ENCODE measurements at places on chromosomes 1 and 21.

- no peak for ATAC-seq
Observed at GRCh38 chr1:109192433-109192832, 21.3 kb upstream of the SARS1 start.

DNA sequence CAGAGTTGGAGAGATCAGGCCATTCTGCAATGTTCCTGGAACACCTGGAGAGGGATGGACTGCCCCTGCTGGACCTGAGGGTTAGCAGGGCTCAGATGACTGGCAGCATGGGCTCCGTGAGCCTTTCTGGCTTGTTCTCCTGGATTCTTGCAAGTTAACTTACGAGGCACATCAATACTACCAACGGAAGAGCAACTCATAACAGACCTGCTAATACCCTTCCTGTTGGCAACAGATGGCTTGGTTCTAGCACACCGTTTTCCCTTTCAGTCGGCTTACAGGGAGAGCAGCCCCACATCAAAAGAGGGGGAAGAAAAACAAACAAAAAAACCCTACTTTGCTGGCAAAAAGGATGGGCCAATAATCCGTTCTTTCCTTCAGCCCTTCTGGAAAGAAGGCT lies 47.9 kb downstream of the SLC66A1 start:
- no peak for ATAC-seq

GRCh38 chr1:227622739-227623475 lies 59.6 kb downstream of the ZNF678 start:
- ATAC-seq, result no peak

DNA sequence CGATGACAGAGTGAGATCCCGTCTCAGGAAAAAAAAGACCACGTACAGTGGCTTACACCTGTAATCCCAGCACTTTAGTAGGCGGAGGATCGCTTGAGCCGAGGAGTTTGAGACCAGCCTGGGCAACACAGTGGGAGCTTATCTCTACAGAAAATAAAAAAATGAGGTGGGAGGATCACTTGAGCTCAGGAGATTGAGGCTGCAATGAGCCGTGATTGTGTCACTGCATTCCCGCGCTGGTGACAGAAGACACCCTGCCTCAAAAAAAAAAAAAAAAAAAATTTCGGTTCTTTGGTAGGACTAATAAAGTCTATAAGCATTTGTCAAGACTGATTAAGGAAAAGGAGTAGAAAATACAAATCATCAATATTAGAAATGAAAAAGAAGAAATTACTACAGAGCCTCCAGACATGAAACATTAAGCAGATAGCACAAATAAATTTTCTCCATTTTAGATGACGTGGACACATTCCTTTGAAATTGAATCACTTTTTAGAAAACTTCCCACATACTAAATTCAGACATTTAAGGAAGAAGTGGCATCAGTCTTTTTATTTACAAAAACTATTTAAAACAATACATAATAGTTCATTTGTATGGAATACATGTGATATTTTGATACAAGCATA lies 30.4 kb downstream of the MORC3 start:
- ATAC-seq, result no peak

DNA sequence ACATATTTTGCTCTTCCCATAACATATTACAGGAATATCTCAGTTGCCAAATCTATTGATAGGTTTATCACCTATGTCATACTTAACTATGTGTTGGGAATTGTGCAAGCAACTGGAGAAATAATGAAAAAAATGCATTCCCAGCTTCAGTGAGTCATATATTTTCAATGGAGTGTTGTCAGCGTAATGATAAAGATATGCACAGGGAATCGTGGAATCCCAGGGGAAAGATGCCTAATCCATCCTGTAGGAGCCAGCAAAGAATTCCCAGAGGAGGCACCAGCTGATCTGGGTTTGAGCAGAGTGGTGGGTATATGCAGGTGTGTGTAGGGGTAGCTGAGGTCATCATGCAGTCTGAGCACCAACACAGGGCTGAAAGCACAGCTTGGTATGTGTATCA lies 213.3 kb upstream of the DAB1 start:
- no peak for ATAC-seq

DNA sequence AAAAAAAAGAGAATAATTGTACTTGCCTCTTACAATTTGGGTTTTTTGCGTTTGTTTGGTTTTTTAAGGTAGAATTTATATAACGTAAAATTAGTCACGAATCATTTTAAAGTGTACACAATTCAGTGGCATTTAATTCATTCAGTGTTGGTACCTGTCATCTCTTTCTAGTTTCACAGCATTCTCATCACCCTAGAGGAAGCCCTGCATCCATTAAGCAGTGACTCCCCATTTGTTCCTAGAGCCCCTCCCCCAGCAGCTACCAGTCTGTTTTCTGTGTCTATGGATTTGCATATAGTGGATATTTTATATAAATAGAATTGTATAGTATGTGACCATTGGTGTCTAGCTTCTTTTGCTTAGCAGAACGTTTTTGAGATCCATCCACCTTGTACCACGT lies 233.2 kb upstream of the FMN2 start:
- ATAC-seq, result no peak

DNA sequence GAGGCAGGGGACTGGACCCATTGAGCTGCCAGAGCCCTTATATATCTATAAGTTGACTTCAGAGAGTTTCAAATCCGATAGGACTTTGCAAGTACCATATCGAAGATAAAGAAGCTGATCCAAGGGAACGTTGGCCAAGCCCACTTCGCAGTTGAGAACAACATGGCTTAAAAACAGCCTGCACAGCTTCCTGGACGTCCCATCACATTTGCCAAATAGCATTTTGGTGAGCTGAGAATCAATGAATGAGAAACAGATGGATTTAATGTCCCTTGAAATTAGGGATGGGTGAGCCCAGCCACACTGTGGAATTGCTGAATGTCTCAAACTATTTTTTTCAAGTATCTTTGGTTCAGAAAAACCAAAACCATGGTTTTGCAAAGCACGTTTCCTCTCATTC lies 64.8 kb downstream of the KCNJ15 start:
- ATAC-seq, result no peak

DNA sequence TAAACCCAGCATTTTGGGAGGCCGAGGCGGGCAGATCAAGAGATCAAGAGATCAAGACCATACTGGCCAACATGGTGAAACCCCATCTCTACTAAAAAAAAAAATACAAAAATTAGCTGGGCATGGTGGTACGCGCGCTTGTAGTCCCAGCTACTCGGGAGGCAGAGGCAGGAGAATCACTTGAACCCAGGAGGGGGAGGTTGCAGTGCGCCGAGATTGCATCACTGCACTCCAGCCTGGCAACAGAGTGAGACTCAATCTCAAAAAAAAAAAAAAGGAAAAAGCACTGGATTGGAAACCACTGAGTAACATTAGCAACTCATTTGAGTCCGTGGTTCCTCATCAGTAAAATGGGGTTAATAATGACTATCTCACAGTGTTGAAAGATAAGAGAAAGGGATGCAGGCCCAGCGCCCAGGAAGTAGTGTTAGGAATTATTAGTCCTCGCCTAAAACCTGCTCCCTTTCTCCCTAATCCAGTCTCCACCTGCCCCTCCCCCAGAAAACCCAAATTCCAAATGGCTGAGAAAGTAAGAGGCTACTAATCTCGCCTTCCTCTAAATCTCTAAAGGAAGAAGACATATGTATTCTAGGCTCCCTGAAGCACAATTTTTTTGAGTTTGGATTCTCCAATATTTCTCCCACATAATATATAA lies 49.5 kb downstream of the RHBG start:
- no peak for ATAC-seq

DNA sequence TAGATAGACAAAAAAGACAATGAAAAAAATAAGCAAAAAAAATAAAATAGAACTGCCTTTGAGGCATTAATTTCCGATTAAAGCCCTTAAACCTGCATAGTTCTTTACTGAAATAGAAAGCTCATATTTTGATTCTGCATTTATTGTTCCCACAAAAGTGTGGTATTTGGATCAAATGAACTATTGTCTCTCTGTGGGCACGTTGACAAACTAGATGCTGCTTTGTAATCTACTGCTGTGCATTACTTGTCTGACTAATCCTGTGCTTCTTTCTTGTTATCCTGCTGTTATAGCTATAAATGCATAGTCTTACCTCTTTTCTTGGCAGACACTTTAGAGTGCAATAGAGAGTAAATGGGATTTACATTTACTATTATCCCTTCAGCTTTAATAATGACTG lies 31.4 kb upstream of the SLC35D1 start:
- no peak for ATAC-seq

- ATAC-seq, result no peak
Observed at GRCh38 chr1:177441281-177441680, 270.5 kb downstream of the BRINP2 start.

DNA sequence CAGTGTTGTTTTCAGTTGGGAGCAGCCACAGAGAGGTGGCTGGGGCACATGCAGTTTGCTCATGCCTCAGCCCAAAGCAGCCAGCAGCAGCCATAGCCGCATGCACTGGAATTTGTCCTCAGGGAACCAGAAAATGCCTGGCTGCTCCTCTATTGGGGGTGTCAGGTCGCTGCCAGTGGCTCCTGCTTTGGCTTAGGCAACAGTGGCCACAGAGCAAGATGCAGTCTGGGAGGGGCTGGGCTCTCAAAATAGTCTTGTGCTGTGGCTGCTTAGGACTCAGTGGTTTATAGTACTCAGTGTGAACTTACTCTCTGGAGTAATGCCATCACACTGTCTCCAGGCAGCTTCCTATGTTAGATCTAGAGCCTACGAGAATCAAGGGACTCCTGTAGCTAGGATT lies 25.0 kb downstream of the CD55 start:
- ATAC-seq, result no peak

GRCh38 chr1:200228486-200228885 lies 181.3 kb downstream of the ZNF281 start:
- no peak for ATAC-seq

DNA sequence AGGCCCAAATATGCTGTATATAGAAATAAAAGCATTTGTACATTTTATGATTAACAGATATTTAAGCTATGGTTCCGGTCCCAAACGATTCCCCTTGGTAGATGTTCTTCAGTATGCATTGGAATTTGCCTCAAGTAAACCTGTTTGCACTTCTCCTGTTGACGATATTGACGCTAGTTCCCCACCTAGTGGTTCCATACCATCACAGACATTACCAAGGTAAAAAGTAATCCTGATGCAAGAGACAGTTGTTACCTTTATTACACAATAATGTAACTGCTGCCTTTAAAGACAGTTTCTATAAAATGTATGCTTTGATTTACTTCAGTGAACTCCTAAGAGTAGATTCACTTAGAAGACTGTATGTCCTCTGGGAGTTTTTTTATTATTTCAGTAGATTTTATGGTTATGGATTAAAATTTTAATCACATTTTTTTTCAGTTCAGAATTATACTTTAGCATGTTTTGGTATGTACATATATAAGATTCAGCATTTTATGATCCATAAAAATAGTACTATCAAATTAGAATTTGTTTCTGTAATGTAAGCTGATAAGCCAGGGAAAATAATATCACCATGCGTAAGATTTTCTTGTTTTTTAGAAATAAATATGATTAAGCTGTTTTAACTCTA lies 96.5 kb downstream of the USP25 start:
- no peak for ATAC-seq

- no peak for ATAC-seq
Observed at GRCh38 chr1:33996281-33996680, 132.4 kb downstream of the HMGB4 start.

DNA sequence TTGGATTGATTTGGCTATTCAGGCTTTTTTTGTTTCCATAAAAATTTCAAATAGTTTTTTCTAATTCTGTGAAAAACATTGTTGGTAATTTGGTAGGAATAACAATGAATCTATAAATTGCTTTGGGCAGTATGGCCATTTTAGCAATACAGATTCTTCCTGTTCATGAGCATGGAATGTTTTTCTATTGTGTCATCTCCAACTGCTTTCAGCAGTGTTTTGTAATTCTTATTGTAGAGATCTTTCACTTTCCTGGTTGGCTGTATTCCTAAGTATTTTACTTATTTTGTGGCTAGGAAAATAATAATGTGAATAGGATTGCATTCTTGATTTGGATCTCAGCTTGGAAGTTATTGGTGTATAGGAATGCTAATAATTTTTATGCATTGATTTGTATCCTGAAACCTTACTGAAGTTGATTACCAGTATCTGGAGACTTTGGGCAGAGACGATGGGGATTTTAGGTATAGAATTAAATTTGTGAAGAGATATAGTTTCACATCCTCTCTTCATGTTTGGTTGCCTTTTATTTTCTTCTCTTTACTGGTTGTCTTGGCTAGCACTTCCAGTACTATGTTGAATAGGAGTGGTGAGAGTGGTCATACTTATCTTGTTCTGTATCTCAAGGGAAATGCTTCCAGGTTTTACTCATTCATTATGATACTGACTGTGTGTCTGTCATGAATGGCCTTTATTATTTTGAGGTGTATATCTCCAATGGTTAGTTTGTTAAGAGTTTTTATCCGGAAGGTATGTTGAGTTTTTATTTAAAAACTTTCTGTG lies 57.3 kb downstream of the DRAM2 start:
- ATAC-seq, result no peak

DNA sequence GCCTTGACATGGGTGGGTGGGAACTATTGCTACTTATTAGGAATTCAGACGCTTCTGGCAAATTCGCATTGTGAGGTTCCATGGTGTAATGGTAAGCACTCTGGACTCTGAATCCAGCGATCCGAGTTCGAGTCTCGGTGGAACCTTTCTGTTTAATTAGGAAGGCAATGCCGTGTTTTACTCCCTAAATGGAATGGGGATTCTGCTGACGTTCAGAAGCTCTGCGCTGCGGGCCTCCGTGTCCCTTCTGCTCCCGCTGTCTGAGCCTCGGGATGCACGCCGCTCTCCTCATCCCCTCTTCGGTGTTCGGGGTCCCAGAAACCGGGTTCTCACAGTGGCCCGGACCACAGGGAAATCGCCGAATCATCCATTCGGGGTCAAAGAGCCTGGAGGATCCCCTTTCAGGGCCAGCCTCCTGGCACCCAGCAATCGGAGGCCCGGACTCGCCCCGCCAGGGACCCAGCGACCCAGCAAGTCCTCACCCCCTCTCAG lies 280.3 kb downstream of the FAM72C start:
- ATAC-seq, result no peak

GRCh38 chr1:211247921-211248320 lies 11.2 kb upstream of the RCOR3 start:
- ATAC-seq, result no peak

DNA sequence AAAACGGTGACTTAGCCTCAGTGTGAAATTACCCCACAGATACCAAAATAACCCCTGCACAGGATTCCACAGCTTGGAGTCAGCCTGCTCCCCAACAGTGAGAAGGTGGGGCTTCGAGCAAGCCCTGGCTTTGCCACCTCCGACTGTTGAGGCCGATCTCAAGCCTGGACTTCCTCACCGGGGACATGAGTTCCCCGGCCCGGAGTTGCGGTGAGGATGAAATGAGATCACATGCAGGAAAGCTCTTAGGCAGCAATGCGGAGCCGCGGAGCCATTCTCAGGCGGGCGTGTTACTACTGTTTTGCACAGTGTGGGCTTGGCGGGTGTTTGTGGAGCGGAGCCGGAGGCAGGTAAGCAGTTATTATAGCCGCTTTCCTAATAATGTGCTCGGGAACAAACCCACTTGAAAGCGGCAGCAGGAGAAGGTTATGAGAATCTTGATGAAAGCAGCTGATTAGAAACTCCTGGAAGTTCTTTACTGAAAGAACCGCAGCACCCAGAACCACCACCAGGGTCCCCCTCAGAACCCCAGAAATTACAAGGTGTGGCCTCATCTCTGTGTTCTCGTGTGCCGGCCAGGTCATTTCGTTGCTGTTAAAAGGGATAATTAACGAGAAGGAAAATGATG lies 3.9 kb upstream of the CLSTN1 start:
- ATAC-seq, result no peak

- no peak for ATAC-seq
Observed at GRCh38 chr1:162939035-162939434, 78.1 kb upstream of the CCDC190 start.
